Stimulated activated CD4-positive, alpha-beta T cell treated with anti-CD3 and anti-CD28 coated beads, Interleukin-4, amount 100 ng/mL, for 4 hours (primary cell): ENCODE measurements at places on chromosomes 3 and 15.

GRCh38 chr3:57173687-57174086 lies 8.5 kb upstream of the IL17RD start:
- no peak for DNase-seq

DNA sequence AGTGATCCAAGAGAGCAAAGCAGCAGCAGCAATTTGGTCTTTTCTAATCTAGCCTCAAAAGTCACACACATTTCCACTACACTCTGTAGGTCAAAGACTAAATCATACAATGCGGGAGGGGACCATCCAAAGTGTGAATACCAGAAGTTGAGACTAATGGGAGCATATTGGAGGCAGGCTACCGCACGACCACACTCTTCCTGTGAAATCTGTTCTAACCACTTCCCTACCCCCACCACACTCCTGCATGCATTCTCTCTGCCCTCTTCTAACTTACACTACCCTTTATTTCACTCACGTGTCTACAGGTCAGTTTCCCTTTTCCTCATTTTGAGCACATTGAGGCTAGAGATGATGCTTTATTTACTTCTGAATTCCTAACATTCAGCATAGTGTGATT lies 23.7 kb upstream of the PRTG start:
- no peak for DNase-seq

DNA sequence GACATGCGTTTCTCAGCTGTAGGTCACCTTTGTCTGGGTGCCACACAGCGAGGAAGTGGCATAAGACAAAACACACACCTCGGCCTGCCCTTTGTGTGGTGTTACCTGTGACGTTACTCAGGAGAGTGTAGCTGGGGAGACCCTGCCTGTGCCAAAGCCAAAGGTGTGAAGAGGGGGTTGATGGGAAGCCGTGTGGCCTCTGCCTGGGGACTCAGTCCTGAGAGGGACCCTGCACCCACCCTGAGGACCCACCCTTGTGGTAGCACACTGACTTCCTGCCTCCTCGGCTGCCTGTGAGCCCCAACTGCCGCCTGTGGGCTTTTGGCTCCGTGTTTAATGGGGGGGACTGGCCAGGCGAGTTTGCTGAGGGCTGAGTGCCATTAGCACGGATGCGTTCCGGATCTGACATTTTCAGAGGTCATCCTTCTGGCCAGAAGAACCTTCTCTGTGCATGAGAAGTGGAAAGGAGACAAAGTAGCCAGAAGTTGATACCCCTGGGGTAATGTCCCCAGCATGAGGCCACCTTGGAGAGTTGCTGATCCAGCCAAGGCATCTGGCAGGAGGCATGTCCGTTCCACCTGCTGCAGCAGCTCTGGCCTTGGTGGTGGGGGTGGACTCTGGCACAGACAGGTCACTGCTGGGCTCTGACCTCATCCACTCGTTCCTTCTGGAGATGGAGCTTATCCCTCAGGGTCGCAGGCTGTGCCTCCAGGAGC lies 51.8 kb upstream of the FURIN start:
- DNase-seq = no peak

- DNase-seq = no peak
Measured at GRCh38 chr3:192207239-192207638, 520.1 kb downstream of the FGF12 start.
